Stimulated activated CD4-positive, alpha-beta T cell treated with anti-CD3 and anti-CD28 coated beads, Interleukin-1b, Interleukin-23, amount 100 ng/mL, for 24 hours (primary cell): ENCODE measurements at places on chromosomes 13 and 19.

- DNase-seq, result no peak
These were observed 2.9 kb upstream of the PCDH8 start for GRCh38 chr13:52851137-52851962.

DNA sequence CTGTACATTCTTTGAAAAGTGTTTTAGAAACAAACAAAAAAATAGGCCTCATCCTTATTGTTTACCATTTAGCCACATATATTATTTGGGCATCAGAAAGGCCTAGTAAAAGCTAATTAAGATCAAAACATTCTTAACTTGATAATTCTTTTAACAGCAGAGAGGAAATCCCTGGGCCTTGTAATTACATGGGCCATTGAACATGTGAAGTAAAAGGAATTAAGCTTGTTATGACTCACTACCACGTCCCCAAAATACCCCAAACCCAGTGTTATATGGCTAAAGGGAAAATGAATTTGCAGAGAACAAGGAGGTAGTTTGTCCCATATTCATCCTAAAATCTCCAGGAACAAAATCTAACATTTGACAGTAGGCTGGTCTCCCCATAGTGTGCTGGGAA lies 439.8 kb downstream of the ITGBL1 start:
- DNase-seq, result no peak

- no peak for DNase-seq
These were observed 489.1 kb downstream of the DIAPH3 start for GRCh38 chr13:59674616-59675015.

DNA sequence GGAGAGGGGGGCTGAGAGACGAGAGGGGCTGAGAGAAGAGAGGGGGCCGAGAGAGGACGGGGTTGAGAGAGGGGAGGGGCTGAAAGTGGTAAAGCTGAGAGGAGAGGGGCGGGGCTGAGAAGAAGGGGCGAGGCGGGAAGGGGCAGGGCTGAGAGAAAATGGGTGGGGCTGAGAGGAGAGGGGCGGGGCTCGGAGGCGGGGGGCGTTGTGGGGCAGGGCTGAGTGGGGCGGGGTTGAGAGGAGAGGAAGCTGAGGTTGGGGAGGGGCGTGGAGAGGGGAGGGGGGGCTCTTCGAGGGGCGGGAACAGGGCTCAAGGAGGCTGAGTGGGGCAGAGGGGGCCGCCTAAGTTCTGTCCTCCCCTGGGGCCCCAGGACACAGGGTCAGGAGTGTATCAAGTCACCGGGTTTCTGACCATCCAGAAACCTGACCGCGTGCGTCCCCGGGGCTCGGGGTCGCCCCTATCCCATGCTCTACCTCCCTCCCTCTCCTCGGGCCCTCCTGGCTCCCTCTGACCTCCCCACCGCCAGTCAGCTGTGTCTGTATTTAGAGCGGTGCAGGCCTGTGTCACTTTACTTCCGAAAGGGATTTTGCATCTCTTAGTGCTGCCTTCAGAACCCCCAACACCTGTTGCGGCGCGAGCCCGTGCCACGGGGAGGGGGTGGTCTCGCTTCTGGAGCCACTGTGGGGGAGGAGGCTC lies 38.6 kb upstream of the SEMA6B start:
- no peak for DNase-seq

- no peak for DNase-seq
These were observed 20.5 kb upstream of the CNMD start for GRCh38 chr13:52760077-52760476.

DNA sequence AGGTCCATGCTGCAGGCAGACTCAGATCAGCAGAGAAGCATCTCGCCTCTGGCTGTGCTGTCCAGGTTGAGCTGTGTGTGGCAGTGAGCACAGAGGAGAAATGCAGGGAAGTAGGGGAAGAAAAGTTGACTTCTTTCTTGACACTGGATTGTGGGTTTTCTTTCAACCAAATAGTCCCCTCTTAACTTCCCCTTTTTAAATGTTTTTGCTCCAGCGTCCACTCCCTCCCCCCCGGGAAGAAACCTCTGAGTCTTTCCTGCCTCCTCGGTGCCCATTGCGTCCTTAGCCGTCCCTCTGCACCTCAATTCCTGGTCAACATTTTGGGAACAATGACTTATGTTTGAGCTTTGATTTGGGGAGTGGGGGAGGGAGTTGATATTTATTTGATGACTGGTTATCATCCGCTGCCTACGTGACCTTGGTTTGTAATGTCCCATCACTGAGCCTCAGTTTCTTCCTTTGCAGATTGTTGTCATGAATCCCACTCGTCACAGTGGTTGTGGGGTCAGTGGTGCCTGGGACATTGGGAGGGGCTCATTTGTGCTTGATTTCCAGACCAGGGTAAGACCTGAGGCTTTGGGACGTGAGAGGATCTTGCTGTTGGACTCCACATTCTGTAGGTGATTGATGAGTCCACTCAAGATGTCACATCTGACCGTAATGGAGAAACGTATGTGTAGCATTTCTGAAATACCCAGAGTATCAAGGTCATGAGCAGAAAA lies at the start of gene LILRB2:
LILRB2 (minus strand) TSS at position 104 of the 722 bp plus-strand sequence. CDS start 614 bp downstream, outside the sequence.
- no peak for DNase-seq

GRCh38 chr19:38665950-38666662 lies 18.7 kb downstream of the ACTN4 start:
- no peak for DNase-seq

- no peak for DNase-seq
These were observed 49.6 kb downstream of the DOCK9 start for GRCh38 chr13:98927951-98928927.

DNA sequence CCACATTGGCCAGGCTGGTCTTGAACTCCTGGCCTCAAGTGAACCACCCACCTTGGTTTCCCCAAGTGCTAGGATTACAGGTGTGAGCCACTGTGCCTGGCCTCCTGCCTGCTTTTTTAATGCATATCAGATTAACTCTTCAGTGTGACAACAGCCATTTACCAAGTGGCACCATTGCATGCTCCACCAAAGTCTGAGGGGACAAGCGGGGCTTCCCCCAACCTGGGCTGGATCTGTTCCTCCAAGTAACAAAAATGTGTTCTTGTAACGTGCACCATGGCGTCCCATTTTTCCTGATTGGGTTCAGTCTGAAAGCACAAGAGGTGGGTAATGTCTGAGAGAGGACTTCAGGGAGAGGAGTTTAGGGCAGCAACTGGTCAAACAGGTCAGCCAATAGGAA lies 77.8 kb downstream of the TEX29 start:
- DNase-seq, result no peak

DNA sequence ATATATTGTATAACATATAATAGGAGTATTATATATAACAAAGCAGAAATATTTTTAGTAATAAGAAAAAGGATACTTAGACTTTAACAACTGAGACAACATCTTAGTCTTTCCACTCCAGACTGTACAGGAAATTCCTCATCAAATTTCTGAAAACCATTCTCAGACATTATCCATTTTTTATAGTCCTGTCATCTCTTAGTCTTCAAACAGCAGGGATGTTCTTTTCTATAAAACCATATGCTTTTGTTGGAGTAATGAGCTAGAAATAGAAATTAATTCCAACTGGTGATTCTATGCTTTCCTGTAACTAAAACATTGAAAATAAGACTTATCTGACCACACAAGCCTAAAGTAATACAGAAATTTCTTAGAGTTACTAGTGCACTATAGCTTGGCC lies 82.2 kb upstream of the CSNK1A1L start:
- no peak for DNase-seq

DNA sequence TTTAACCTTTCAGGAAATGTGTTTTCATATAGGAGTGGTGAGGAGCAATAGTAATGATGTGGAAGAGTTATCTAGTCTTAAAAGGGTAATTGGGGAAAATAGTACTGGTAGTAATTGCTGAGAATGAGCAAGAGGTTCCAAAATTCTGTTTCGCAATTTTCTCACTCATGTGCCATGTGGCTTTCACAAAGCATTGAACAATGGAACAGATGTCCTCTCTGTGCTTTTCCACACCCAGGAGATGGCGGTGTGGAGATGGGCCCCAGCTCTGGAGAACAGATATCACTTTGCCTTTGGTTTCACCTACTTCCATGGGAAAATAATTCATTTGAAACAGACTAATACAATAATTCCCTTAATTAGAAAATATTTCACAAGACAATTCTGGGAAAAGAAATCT lies 170.0 kb upstream of the SLC10A2 start:
- no peak for DNase-seq

GRCh38 chr13:68417801-68418200 lies 1187.7 kb upstream of the PCDH9 start:
- DNase-seq, result no peak
